ENCODE measurements at places on chromosomes 7 and 10. TPM values are rescaled to one million over a fixed set of nuclear protein-coding genes. Genes with fewer than 3 reads are reported as not detected.

Gene SPDYE5
- not detected for polyA plus RNA-seq

Gene CREB5
- 0.40 TPM for polyA plus RNA-seq

Gene SYT15B
- polyA plus RNA-seq, result not detected

Gene THSD7A
- polyA plus RNA-seq, result not detected

DNA sequence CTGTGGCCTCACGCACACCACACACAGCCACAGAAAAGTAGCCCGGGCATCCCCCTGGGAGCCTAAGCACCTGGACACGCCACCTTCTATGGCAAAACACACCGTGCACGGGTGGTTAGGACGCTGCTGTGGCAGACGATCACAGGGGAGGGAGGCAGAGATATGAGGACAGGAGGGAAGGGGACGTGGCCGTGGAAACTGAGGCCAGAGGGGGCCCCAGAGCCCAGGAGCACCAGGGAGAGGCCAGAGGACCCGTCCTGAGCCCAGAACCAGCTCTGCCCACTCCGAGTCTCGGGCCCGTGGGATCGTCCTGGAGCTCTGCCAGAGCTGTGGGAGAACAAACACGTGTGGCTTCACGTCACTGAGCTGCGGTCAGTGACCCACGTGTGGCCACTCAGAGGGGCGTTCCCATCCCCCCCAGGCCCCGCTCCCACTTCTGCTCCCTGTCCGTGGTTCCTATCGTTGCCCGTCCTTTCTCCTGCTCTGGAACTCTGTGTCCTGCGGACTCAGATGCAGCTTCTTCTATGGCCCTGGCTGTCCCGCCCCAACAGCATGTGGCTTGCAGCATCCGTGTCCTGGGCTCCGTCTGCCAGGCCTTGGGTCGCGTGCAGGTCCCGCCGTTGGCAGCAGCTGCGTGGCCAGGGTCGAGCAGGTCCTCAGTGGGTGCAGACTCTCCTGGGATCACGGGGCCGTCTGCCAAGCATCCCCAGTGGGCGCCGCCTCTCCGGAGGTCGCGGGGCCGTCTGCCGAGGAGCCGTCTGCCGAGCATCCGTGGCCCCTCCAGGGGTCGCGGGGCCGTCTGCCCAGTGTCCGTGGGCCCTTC, 31.0 kb downstream of the GET4 start:
- no peak for DNase-seq
- peak overlapping the region; percentile 56 for H3K27ac ChIP-seq
- H3K4me3 ChIP-seq, result no peak overlapping the region
- H3K4me1 ChIP-seq, result peaks cover 16% of the 10 kb centered on the region
- H3K36me3 ChIP-seq, result no peaks in the 10 kb centered on the region

DNA sequence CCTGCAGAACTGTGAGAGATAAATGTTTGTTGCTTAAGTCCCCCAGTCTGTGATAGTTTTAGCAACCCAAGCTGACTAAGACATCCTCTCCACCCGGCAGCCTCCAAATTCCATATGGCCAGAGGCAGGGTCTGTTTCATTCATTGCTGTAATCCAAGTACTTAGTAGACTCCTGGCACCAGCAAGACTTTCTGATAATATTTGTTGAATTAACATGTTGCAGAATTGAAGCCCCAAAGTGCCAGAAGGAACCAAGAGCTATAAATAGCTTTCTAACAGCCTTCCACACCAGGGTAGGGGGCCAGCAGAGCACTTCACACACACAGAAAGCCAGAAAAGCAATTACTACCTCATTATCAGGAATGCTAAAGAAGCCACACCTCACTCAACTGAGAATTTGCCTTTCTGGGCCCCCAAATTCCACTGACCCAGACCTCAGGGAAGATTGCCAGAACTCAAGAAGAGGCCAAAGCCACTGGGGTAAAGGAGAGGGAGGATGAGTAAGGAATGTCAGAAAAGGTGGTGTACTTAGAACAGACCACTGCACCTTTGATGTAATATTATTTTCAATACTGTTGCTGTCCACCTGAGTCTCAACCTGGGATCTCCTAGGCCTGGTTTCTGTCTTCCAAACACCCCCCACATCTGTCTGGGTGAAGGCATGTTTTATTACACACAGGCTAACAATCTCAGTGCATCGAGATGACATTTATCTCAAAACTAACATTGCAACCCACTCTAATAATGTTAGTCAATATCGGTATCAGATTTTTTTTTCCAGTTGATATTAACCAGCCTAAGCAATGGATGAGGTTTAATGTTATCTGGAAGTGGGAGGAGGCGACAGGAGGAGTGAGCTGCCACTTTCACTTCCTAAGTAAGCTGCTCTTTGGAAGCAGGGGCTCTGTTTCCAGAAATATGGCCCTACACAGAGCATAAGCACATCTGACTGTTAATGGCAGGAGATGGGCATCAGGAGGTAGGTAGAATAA, 5.5 kb downstream of the NOD1 start:
- DNase-seq, result no peak
- peaks cover 8% of the 10 kb centered on the region for H3K36me3 ChIP-seq
- H3K27ac ChIP-seq, result peak overlapping the region; percentile 82
- H3K4me1 ChIP-seq, result peaks cover 98% of the 10 kb centered on the region

GRCh38 chr7:127290801-127291361, 38.1 kb upstream of the GRM8 start:
- H3K4me3 ChIP-seq, result no peak overlapping the region
- H3K36me3 ChIP-seq, result no peaks in the 10 kb centered on the region
- no peak overlapping the region for H3K27ac ChIP-seq
- H3K27me3 ChIP-seq, result peaks cover 16% of the 10 kb centered on the region

- no peak overlapping the region for H3K27ac ChIP-seq
- H3K4me1 ChIP-seq, result peaks cover 13% of the 10 kb centered on the region
- DNase-seq, result no peak
- H3K36me3 ChIP-seq, result peaks cover 61% of the 10 kb centered on the region
- no peak overlapping the region for H3K4me3 ChIP-seq
- no peaks in the 10 kb centered on the region for H3K27me3 ChIP-seq
Observed at GRCh38 chr7:135186261-135186540, 15.7 kb upstream of the CYREN start.

DNA sequence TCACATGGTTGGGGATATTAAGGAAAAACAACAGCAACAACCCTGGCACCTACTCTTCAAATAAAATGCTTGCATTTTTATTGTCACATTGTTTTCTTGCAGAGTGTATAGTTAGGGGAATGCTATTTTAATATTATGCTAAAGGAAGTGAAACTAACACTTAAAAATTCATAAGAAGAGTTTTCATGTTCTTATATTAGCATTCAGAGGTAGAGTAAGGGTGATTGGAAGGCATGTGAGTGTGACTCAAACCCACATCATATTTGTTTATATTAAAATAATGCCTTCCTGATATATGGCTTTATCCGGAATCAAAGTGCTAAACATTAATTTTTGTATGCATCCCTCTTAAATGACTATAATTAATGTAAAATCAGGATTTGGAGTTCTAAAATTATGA, 59.8 kb upstream of the TES start:
- peak overlapping the region; percentile 36 for H3K27ac ChIP-seq
- H3K27me3 ChIP-seq, result peaks cover 3% of the 10 kb centered on the region
- peaks cover 11% of the 10 kb centered on the region for H3K36me3 ChIP-seq
- H3K4me3 ChIP-seq, result peak overlapping the region; percentile 31
- H3K4me1 ChIP-seq, result peaks cover 22% of the 10 kb centered on the region

DNA sequence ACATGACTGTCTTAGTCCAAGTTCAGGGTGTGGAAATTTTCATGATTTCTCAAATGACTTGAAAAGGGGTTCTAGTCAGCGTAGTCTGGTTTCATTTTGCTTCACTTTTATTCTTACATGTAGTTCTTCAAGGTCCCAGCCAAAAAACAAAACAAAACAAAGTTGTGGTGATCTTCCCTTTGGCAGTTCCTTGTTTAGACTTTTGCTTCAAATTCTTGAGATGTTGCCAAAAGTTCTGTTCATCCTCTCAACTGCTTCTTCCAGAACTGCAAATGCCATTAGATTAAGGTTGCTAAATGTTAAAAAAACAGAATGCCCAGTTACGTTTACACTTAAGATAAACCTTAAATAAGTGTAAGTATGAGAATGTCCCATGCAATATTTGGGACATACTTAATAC, 370.8 kb upstream of the LRRTM3 start:
- H3K27ac ChIP-seq, result no peak overlapping the region
- H3K36me3 ChIP-seq, result no peaks in the 10 kb centered on the region
- no peak overlapping the region for H3K4me3 ChIP-seq
- H3K27me3 ChIP-seq, result no peaks in the 10 kb centered on the region
- no peak for DNase-seq

GRCh38 chr10:101367569-101368453, 13.8 kb downstream of the BTRC start:
- H3K27ac ChIP-seq, result no peak overlapping the region
- peaks cover 9% of the 10 kb centered on the region for H3K36me3 ChIP-seq
- peaks cover 5% of the 10 kb centered on the region for H3K4me1 ChIP-seq
- H3K27me3 ChIP-seq, result no peaks in the 10 kb centered on the region

GRCh38 chr10:86167762-86168128, 198.8 kb downstream of the GRID1 start:
- no peak for DNase-seq
- no peak overlapping the region for H3K4me3 ChIP-seq
- H3K27me3 ChIP-seq, result peaks cover 5% of the 10 kb centered on the region
- no peak overlapping the region for H3K27ac ChIP-seq

GRCh38 chr7:151891182-151891581, 14.3 kb upstream of the PRKAG2 start:
- DNase-seq, result no peak
- H3K27me3 ChIP-seq, result peaks cover 51% of the 10 kb centered on the region
- H3K4me1 ChIP-seq, result peaks cover under 1% of the 10 kb centered on the region
- H3K27ac ChIP-seq, result no peak overlapping the region
- H3K4me3 ChIP-seq, result no peak overlapping the region

Data from naive B cell (primary cell).